ENCODE measurements at places on chromosomes 12 and 14.
A peak's percentile ranks its signal among the peaks of the same experiment; 100 is the strongest.

GRCh38 chr12:122097584-122097926 lies 19.0 kb downstream of the MLXIP start:
- DNase-seq = no peak

DNA sequence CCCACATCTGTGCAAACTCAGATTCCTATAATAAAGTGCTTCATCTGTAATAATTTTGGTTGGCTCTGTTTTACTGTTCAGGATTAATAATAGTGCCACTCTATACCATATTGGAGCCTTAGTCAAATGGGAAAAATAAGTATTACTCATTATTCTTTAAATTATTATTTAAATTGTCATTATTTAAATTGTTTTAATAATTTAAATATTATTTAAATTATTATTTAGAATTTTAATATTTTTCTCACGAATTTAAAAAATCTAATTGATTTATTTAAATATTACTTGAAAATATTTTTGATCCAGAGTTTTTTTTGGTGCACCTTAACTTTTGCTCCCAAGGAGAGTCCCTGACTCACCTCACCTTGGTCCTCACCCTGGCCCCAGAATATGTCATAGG lies 245.7 kb upstream of the MDGA2 start:
- DNase-seq = no peak

- no peak for DNase-seq
These were observed 93.7 kb downstream of the DHRS2 start for GRCh38 chr14:23729720-23730387.

- DNase-seq = no peak
These were observed 13.1 kb upstream of the PPP4R4 start for GRCh38 chr14:94161058-94161457.

DNA sequence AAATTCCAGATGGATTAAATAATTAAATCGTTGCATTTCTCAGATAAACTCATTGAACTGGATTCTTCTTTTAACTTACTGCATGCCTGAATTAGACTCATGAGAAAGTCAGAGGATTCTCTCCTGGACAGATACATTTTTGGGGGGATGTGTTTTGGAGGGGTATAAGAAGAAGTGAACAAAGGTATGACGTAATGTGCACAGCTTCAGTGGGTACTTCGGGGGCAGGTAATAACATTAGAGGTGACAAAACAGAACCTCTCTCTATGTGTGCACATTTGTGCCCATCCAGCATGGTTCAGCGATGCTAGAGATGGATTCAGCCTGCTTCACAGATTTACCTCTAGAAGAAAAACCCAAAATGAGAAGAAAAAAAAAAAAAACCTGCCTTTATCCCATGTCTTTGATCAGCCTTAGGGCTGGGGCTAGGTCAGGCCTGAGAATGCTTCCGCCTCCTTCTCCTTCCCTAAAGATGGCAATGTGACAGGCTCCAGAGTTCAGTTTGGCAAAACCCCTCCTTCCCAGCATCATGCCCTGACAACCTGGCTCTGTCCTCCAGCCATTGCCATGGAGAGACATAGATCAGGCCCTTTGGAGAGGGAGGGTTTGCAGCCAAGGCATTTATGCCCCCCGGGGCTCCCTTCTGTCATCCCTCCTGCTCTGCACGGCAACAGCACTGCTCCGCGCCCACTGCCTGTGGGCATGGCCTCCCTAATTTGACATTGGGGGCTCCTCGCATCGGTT lies 166.7 kb downstream of the KCNA5 start:
- peak; percentile 89 for DNase-seq

GRCh38 chr12:130765186-130765659 lies 49.1 kb upstream of the RIMBP2 start:
- DNase-seq = no peak

- DNase-seq = no peak
These were observed 50.1 kb downstream of the TMEM132C start for GRCh38 chr12:128316973-128317526.

GRCh38 chr12:104306943-104307654 lies 3.6 kb downstream of the EID3 start:
- no peak for DNase-seq

DNA sequence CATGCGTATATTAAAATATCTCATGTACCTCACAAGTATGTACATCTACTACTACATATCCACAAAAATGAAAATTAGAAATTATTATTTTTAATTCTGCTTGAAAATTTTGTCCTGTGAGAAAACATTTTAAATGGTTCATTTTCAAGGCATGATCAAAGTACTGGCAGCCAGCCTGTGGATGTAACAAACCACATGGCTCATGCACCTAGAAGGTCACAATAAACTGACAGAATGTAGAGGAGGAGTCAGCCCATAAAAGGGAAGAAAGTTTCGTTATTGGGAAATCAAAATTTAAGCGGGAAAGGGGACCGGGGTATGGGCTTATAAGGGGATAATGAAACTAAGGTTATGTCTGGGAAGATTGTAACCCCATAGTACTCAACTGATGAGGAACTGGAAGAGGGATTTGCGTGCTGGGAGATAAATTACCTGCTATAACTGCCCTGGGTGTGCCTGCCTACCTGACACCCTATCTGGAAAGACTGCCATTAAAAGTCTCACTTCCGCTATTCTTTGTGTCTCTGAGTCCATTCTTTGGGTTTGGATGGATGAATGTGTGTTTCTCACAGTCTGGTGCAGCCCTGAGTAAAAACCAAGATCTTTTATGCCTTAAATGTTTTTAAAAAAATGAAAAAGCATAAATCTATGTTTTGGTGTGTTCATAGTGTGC lies 62.2 kb upstream of the PCED1B start:
- DNase-seq = no peak

DNA sequence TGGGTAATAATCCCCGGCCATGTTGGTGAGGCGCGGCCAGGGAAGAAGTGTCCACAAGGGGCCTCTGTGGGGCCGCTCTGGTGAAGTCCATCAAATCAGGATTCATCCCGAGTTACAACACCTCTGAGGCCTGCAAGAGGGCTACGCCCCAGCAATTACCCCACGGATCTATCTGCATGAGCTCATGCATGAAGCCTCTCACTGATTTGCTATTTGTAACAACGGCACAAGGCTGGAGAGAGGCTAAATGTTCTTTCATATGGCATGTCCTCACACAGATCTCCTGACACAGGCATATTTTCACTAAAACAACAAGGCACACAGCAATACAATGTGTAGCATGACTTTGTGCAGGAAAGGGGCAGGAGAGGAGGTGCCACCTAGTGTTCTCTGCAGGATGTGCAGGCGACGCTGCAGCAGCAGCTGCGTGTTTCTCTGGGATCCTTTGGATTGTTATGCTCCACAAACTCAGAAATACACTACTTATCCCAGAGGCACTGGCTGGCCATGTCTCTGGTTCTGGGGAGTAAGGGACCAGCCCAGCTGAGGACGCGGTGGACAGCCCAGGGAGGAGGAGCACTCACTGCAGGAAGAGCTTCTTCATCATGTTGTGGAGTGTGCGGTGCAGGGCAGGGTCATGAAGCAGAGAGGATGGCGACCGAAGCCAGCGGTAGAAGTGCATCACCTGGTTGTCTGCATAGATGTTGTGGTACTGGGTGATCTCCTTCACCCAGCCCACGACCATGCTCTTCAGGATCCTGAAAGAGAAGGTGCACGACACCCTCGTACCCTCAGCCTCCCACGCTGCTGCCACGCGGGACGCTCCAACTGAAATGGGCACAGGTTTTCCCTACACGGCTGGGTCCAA lies 20.2 kb downstream of the P2RX2 start:
- no peak for DNase-seq

- no peak for DNase-seq
These were observed 118.1 kb upstream of the SLC38A2 start for GRCh38 chr12:46490635-46491034.

DNA sequence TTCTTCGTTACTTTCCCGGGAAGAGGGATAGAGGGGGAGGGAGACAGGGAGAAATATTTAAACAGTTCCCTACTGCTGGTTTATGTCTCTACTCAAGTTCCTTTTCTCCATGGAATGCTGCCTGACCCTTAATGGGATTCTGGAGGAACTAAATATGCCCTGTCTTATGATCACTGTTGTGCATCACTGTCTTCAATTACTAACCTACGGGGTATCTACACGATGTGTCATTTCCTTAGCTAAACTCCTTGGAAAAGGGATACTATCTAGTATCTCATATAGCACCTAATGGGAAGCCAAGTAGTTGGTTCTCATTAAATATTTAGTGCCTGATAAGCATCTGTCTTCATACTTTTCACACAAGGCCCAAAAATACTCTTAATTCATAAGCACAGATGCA lies 37.5 kb upstream of the FBLN5 start:
- no peak for DNase-seq

DNA sequence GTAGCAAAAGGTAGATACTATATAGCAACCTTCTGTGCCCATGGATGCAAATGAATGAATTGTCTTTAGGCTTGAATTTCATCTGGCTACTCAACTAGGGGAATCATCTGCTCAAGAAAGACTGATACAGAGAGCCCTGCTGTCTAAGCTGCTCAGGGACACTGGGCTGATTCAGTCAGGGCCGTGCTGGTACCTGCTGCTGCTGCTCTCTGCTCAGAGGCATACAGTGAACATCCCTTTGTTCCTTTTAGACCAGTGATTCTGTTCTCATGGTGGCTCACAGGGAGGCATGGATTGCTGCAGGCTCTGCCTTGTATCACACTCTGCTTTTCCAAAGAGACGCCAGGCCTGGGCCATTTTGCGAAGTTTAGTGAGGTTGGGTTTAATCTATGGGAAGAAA lies 14.1 kb downstream of the EIF2B2 start:
- no peak for DNase-seq

DNA sequence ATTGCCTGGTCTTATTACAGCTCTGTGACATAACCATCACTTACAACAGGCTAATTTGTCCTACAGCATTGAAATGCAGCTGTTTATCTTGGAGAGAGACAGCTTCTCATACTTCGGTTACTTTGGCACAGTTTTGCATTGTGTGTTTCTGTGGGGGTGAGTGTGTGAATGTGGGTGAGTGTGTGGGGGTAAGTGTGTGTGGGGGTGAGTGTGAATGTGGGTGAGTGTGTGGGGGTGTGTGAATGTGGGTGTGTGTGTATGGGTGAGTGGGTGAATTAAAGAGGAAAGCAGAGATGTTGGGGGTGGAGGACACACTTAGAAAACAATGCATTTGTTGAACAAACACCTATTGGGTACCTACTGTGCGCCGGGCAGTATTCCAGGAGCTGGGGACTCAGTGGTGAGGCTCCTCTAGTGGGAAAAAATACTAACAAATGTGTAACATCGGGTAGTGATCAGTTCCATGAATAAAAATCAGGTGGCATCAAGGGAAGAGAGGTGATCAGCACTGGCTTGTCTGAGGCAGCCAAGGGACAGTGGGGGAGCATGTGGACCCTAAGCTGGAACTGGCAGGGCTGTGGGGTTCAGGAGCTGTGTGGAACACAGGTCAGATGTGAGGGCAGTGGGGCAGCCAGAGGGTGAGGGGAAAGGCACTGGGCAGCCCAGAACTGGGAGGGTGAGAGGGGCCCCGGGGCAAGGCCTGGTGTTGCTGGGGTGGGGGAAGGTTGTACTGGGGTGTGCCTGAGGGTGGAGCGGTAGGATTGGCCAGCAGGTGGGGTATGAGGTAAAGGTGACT lies 44.1 kb upstream of the AMN start:
- DNase-seq = no peak

- no peak for DNase-seq
These were observed 124.1 kb downstream of the SSPN start for GRCh38 chr12:26319511-26319910.

DNA sequence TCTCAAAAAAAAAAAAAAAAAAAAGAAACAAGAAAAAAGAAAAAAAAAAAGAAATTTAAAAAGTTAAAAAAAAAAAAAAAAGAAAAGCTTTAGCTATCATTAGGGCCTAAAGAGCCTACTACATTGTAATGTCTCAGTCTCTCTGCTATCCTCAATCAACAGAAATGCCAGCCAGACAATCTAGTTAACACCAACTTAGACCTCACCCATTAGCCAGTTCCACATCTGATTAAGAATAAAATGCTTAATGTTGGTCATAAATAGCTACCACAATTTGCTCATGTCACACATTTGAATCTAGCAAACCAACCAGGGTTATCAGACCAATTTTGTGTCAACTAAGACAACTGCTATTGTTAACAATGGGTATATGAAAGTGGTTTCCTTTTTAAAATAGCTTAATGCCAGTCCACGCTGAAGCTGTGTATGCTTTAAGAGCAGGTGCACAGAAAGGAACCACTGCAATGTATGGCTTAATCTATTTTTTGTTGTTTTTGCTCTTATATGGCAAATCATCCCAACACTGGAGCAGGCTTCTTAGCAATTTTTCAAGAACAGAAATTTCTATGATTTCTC lies 45.5 kb upstream of the SELPLG start:
- DNase-seq = no peak

DNA sequence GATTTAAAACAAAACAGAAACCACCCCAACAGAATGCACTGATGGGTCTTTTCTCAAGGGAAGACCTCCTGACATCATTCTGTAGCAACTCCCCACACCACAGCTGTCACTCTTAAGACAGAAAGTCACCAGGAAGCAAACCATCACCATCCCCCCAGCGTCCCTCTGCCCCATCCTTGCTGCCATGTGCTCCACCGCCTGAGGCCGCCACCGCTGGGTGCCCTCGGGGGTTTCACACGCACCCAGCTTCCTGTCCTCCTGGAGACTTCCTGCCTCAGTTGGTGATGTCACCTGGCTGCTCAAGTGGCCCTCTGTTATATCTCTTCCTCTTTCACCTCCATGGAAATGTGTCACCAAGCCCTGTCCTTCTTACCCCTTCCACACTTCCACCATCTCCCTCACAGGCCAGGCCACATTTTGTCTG lies 71.4 kb upstream of the GPR68 start:
- no peak for DNase-seq

DNA sequence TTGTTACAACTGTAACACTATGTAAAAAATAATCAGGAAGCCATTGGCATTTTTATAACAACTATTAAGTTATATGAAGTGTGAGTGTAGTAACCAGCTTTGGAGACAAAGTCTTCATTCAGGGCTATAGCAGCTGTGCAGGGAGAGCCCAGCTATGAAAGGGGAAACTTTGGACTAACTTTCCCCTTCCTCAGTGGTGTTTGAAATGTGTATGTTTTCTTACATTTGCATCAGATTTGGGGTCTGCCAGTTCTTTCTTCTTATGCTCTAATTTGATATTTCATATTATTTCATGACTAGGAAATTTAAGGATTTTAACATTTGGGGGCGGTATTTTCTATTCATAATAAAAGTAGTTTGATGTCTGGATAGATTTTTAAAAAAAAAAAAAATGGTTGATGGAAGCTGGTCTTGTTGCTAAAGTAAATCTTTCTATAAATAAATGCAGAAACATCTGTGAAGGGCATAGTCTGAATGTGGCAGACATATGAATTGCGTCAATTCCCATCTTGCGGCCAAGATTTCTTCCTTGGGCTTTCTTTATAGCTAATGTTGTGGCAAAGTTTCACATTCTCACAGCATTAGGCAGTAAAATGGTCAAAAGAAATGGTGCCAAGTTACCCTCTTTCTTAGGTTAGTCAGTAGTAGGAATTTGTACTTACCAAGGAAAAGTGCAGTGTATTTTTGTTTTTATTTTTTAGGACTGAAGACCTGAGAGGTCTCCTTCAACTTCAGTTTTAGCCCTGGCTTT lies 35.6 kb downstream of the RASSF8 start:
- no peak for DNase-seq
